ENCODE measurements at places on chromosomes 16 and 17.

DNA sequence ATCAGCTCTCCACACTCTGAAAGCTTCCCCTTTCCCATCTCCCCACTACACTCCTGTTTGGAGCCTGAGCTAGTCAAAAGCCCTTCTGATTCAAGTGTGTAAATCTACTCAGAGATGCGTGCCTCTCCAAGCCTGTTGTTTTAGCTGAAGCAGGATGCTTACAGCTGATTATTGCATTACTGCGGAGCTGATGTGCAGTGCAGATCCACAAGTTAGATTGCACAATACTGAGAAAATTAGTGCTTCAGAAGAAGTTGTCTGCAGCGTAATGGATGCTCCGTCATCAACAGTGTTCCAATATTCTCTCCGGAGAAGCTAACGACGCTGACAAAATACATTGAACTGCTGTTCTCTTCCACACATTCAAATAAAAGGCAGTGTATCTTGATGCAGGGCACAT, 44.8 kb upstream of the NLRP1 start:
- no peak for DNase-seq

DNA sequence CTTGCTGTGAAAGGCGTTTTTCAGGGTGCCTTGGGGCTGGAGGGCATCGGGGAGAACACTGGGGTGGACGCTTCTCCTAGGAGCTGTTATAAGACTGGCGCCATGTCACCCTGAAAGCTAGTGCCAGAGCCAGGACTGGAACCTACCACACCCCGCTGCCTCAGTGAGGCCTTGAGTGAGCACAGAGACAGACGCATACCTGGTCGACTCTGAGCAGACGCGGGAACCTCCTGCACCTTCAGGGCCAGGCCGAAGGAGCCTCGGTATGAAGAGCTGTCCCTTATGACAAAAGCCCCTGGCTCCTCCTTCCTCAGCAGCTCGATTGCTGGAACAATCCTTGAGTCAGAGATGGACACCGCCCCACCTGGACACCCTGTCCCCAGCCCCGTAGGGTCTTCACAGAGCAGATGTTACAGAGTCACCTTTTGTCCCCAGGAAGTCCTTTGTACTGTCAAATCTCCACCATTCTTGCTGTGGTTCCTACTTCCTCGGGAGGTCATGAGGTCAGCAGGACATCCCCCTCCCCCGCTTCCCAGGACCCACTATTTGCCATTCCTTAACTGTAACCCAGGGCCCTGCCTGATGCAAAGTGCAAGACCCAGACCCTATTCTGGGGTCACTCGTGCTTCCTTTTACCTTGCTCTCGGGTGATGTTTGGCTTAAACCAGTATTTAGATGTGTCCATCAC, 17.0 kb downstream of the TNS4 start:
- DNase-seq = no peak

- DNase-seq = no peak
These were observed 33.2 kb downstream of the SPHK1 start for GRCh38 chr17:76417499-76418143.

DNA sequence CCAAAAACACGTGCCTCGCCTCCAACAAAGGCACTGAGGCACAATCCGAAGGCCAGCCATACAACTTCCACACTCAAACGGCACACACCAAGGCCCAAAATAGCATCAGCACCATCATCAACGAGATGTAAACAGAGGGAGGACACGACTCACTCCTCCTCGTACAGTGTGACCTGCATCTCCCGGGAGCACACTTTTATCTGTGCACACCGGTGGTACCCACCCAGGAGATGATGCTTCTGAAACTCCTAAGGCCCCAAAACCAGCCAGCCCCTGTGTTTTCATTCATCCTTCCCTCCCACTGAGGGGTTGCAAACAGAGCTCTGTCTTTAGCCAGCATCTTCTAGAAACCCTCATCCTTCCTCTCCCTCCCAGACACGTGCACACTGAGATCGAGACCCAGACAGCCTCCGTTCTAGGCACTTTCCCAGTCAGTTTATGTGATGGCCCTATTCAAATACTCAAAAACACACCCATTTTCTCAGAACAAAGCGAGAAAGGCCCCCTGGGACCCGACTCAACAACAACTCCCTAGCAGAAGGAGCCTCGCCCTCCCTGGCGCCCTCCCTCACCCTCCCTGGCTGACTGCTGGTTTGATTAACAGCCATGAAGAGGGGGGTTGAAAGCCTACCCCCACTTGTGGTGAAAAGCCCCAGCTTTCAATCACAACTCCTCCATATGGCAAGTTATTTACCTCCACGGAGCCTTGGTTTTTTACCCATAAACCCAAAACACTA, 76.3 kb downstream of the GAS7 start:
- DNase-seq = no peak

DNA sequence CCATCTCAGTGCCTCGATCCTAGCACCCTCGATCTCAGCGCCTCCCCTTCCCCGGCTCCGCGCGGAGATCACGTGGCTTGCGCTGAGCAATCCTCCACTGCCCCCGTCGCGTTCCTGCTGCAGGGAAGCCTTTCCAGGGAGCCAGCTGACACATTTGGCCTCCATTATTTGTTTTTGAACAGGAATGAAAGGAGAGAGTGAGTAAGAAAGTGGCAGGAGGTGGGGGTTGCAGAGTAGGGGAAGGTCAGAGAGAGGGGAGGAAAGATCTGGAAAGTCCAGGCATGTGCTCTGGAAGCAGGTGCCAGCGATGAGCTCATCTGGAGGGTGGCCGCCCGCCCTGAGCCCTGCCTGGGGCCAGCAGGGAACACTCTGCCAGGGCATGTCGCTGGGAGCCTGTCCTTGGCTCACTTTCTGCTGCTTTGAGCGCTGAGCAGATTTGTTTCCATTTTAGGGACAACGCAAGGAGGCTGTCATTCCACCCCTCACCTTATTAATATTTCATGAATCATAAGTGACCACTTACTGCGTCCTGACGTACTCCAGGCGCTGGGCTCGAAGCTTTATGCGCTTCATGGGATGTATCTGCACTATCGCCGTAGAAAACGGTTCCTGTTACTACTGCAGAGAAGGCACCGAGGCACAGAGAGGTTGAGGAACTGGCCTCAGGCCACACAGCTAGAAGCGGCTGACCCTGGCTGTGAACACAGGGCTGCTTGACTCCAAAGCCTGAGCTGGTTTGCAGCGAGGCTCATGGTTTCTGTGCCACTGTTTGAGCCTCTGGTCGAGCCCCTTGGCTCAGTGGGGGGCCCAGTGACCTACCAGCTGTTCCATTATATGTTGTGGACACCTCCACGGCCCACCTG, 283.1 kb downstream of the SEC14L1 start:
- no peak for DNase-seq

GRCh38 chr16:35239561-35239960, 1780.1 kb downstream of the TP53TG3F start:
- no peak for DNase-seq

DNA sequence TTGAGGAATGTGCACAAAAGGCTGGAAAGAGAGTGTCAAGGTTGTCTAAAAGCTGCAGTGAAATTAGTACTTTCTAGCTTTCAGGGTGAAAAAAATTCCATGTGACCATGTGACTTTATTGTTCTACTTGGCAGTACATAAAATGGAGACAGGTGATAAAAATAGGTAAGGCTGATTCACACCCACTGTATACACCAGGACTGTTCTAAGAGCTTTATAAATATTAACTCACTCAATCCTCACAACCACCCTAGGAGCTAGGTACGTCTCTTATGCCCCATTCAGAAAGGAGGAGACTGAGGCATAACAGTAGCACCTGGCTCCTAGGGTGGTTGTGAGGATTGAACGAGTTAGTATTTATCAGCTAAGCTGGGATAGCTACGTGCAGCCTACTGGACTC, 28.2 kb upstream of the DNAH17 start:
- DNase-seq = no peak

- no peak for DNase-seq
These were observed 364.1 kb downstream of the WWOX start for GRCh38 chr16:78463591-78463990.

- no peak for DNase-seq
These were observed 16.8 kb downstream of the SPNS2 start for GRCh38 chr17:4515501-4515900.

GRCh38 chr17:44850612-44851011, 2.9 kb downstream of the HIGD1B start:
- DNase-seq = no peak

- no peak for DNase-seq
These were observed 1.4 kb downstream of the NFAT5 start for GRCh38 chr16:69566981-69567680.

GRCh38 chr16:25894093-25894492, 202.3 kb downstream of the HS3ST4 start:
- no peak for DNase-seq

DNA sequence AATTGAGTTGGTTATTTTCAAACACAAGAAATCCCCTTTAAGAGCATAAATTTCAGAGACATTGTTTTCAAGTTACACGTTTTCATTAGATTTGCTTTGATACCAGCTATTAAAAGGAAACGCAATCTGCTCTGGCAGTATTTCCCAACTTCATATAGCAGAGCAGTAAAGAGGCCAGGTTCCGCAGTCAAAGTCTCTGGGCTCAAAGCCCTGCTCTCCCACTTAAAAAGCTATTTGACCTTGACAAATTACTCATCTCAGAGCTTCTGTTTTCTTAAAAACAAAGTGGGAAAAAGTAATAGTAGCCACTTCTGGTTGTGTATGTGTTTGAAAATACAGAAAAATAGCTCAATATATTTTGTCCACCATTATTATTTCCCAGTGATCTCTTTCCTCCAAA, 89.7 kb upstream of the CDYL2 start:
- DNase-seq = no peak

- DNase-seq = no peak
These were observed 60.1 kb upstream of the NOL11 start for GRCh38 chr17:67657596-67657995.

DNA sequence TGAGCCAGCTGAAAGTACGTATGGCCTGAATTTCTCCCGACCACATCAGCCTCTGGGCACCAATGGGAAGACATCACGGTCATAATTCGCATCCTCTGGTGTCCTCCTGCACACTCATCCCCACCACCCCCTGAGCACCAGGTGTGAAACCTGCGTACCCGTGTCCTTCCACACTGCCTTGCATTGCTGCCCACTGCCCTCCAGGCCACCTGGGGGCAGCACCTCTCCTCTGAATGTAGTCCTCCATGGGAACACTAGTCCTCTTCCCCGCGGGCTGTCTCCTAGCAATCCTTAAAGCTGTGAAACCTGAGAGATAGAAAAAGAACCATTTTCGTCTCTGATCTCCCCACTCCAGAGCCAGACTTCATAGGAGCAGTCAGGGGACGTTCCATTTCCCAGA, 125.5 kb downstream of the ZNF18 start:
- DNase-seq = no peak

- no peak for DNase-seq
These were observed 44.4 kb downstream of the DNAH9 start for GRCh38 chr17:11642655-11643054.

DNA sequence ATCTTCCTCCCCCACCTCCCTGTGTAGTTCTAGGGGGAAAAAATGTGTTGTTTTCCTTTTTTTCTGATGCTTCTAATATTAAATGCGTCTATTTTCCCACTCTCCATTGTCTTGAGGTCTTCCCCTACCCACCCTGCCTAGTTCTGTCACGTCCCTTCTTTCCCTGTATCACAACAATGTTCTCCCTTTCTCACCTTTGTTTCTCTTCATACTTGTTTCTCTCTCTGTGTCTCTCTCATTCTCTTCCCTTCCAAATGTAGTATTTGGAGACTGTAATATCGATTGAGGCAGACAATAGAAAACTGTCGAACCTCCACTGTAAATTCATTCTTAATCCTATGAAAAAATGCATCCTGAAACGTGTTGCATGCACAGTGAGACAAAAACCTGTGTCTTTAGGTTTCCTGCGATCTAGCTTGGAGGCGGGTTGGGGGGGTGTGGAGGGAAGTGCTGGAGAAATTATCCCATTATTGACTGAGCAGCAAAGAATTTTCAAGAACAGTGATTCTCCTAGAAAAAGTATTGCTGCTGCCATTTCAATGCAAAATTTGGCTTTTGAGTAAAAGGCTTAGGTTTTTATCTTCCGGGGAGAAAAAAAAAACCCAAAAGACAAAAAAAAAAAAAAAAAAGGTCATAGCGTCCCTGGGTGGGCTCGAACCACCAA, 1.3 kb upstream of the PSMB3 start:
- no peak for DNase-seq

- DNase-seq = peak; percentile 73
These were observed 15.8 kb downstream of the TMC6 start for GRCh38 chr17:78112518-78113471.

GRCh38 chr16:81831722-81832126, 52.6 kb downstream of the PLCG2 start:
- peak; percentile 98 for DNase-seq

- DNase-seq = no peak
These were observed 244.6 kb upstream of the MAF start for GRCh38 chr16:79845033-79845733.

DNA sequence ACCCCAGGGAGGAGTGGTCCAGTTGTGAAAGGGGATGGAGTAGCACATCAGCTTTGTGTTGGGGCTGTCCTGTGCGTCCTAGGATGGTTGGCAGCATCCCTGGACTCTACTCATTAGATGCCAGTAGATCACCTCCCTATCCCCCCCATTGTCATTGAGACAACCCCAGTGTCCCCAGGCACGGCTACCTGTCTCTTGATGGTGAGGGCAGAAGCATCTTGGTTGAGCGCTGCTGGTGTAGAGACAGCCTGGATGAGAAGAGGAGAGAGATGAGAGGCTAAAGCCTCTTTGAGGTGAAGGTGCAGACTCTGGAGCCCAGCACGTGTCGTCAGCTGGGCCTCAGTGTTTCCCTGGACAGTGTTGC, 55.4 kb downstream of the TNFRSF13B start:
- no peak for DNase-seq

DNA sequence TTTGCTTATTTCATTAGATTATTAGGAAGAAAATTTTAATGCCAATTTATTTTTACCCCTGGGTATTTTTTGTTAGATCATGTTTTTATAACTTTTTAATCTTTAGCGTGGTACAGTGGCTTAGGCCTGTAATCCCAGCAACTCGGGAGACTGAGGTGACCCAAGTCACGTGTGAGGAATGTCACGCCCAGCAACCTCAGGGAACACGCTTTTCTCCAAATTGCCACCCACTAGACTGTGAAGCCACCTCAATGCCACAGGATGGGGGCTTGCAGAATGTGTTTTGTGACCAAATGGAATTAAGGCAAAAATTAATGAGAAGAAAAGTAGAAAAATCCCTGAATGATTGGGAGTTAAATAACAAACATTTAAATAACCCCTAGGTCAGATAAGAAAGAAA, 141.8 kb downstream of the LAT start:
- no peak for DNase-seq

- no peak for DNase-seq
These were observed 89.9 kb upstream of the CIBAR2 start for GRCh38 chr16:85202051-85202601.

DNA sequence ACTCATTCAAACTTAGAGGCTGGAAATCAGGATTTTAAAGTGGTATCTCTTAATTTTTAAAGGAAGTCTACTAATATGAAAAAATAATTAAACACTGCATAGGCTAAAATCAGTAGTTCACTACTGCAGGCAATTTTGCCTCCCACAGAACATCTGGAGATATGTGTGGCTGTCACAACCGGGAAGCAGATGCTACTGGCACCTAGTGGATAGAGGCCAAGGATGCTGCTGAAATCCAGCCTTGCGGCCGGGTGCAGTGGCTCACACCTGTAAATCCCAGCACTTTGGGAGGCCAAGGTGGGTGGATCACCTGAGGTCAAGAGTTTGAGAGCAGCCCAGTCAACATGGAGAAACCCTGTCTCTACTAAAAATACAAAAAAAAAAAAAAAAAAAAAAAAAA, 473.9 kb downstream of the XYLT1 start:
- DNase-seq = no peak

All from AML-193 (cell line).